ENCODE measurements at places on chromosomes 13 and 19.

DNA sequence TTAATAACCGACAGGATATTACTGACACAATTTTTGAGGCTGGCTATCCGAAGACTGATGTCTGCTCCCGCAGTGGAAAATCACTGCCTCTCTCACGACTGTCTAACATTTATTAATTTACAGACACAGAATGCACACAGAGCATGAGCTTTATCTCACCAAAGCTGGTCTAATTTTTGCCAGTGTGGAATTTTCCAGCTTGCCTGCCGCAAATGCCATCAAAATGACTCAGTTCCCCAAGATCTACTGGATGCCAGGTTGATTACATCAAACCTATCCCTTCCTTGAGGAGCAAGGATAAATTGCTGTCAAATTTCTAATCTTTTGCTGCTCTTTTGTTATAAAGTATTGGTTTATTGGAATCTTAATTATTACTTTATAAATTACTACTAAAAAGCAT, 1775.1 kb upstream of the PCDH20 start:
- H3K36me3 ChIP-seq = no peaks in the 10 kb centered on the region
- no peak overlapping the region for H3K27ac ChIP-seq
- DNase-seq = no peak
- H3K4me1 ChIP-seq = no peaks in the 10 kb centered on the region
- H3K4me3 ChIP-seq = no peak overlapping the region

GRCh38 chr13:92553470-92554114, 673.0 kb upstream of the GPC6 start:
- no peaks in the 10 kb centered on the region for H3K27me3 ChIP-seq
- no peaks in the 10 kb centered on the region for H3K4me1 ChIP-seq
- DNase-seq = no peak
- H3K27ac ChIP-seq = no peak overlapping the region
- H3K36me3 ChIP-seq = no peaks in the 10 kb centered on the region
- no peak overlapping the region for H3K4me3 ChIP-seq

DNA sequence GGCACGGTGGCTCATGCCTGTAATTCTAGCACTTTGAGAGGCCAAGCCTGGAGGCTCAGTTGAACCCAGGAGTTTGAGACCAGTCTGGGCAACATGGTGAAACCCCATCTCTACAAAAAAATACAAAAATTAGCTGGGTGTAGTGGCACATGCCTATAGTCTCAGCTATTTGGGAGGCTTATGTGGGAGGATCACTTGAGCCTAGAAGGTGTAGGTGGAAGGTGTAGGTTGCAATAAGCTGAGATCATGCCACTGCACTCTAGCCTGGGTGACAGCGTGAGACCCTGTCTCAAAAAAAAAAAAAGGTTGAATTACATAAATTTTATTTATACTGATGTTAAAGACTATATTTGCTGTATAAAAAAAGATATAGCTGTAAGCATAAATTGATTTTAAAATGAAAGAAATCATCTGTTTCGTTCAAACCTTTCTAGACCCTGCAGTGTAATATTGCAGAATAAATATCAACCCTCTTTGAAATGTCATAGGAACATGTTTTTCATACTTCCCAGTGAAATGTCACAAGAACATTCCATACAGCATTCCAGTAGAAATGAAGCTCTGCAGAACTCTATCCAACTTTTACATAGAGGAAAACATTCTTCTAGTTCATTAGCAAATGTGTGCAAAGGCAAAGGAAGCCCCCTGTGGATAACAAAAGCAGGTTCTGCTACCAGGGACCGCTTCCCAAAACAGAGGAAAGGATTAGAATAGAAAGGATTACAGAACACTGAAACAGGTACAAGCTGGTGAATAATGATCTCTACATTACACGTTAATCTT, 76.0 kb downstream of the CAB39L start:
- no peaks in the 10 kb centered on the region for H3K4me1 ChIP-seq
- H3K4me3 ChIP-seq = no peak overlapping the region
- peaks cover 5% of the 10 kb centered on the region for H3K27me3 ChIP-seq
- no peaks in the 10 kb centered on the region for H3K36me3 ChIP-seq

- H3K4me3 ChIP-seq = no peak overlapping the region
- H3K4me1 ChIP-seq = no peaks in the 10 kb centered on the region
- H3K27me3 ChIP-seq = no peaks in the 10 kb centered on the region
- H3K36me3 ChIP-seq = no peaks in the 10 kb centered on the region
- no peak for DNase-seq
Observed at GRCh38 chr13:94427313-94427953, 52.0 kb downstream of the DCT start.

DNA sequence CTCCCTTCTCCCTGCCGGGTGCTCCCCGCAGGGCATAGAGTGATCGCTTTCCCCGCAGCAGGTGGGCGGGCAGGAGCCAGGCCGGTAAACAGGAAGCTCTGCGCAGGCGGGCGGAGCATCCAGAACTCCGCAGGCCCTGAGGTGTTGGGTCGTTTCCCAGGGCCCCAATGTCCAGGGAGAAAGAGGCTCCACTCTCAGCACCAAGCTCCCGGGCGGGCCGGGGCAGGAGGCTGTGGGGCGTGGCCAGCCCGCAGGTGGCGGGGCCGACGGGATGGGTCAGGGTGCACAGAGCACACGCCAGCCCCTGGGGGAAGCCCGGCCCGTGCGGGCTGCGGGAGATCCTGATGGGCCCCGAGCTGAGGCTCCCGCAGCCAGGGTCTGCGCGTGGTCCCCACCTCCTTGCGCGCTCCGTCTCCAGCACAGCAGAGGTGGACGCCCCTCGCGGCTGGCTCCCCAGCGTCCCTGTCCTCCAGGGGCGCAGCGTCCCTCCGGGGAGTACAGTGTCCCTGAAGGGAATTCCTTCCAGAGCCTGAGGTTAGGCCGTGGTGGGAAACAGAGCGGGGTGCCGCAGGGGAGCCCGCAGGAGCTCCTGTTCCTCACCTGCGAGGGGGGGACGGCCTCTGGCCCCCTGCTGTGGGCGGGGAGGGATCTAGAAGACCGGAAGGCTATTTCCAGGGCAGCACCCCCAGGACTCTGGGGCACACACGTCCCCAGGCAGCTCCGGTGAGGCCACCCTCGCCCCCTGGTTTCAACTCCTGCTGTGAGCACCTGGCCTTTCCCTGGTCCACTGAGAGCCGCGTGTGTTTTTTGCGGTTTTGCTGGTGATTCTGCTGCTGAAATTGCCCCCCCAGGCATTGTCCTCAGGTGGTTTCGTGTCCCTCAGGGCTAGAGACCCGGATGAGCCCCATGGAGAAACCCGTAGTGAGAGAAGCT, 12.2 kb downstream of the PIP5K1C start:
- H3K4me3 ChIP-seq = peak overlapping the region; percentile 27
- H3K36me3 ChIP-seq = no peaks in the 10 kb centered on the region
- peaks cover 8% of the 10 kb centered on the region for H3K4me1 ChIP-seq
- peak overlapping the region; percentile 46 for H3K27ac ChIP-seq

DNA sequence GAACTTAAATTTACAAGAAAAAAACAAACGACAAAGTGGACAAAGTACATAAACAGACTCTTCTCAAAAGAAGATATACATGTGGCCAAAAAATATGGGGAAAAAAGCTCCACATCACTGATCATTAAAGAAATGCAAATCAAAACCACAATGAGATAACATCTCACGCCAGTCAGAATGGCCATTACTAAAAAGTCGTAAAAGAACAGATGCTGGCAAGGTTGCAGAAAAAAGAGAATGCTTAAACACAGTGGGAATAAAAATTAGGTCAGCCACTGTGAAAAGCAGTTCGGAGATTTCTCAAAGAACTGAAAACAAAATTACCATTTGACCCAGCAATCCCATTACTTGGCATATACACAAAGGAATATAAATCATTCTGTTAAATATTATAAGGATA, 132.7 kb downstream of the UGGT2 start:
- H3K27ac ChIP-seq = no peak overlapping the region
- no peak for DNase-seq

DNA sequence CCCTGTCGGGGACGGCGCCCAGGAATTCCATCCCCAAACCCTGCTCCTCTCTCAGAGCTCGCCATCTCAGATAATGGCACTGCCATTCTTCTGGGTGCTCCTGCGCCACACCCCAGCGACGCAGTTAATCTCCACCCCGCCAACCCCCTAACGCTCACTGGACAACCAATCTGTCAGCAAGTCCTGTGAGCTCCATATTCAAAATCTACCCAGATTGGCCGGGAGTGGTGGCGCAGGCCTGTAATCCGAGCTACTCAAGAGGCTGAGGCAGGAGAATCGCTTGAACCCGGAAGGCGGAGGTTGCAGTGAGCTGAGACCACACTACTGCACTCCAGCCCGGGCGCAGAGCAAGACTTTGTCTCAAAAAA, 18.6 kb downstream of the FCGBP start:
- no peak overlapping the region for H3K27ac ChIP-seq
- H3K36me3 ChIP-seq = no peaks in the 10 kb centered on the region
- H3K4me1 ChIP-seq = no peaks in the 10 kb centered on the region
- no peak overlapping the region for H3K4me3 ChIP-seq
- no peak for DNase-seq
- no peaks in the 10 kb centered on the region for H3K27me3 ChIP-seq

DNA sequence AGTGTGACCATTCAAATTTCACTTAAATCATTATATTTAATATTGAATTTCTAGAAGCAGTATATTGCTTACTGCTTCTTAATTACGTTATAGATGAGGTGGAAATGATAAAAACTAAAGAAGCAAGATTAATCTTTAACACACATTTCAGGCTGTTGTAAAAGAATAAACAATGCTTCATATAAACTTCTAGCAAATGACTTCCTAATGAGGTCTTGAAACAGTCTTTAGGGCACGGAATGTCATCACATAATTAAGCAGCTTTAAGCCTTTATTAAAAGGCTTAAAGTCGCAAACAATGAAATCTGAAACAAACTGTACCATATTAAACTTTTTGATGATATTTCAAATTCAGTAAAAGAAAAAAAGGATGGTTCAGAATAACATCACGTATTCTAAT, 1.9 kb downstream of the SLITRK6 start:
- no peak overlapping the region for H3K4me3 ChIP-seq
- H3K27me3 ChIP-seq = no peaks in the 10 kb centered on the region
- no peaks in the 10 kb centered on the region for H3K36me3 ChIP-seq
- no peak overlapping the region for H3K27ac ChIP-seq
- no peaks in the 10 kb centered on the region for H3K4me1 ChIP-seq
- no peak for DNase-seq

- no peak overlapping the region for H3K4me3 ChIP-seq
- H3K36me3 ChIP-seq = peaks cover 86% of the 10 kb centered on the region
- no peaks in the 10 kb centered on the region for H3K4me1 ChIP-seq
- H3K27me3 ChIP-seq = no peaks in the 10 kb centered on the region
- H3K27ac ChIP-seq = no peak overlapping the region
Observed at GRCh38 chr19:43739439-43740235, 15.1 kb downstream of the SMG9 start.

DNA sequence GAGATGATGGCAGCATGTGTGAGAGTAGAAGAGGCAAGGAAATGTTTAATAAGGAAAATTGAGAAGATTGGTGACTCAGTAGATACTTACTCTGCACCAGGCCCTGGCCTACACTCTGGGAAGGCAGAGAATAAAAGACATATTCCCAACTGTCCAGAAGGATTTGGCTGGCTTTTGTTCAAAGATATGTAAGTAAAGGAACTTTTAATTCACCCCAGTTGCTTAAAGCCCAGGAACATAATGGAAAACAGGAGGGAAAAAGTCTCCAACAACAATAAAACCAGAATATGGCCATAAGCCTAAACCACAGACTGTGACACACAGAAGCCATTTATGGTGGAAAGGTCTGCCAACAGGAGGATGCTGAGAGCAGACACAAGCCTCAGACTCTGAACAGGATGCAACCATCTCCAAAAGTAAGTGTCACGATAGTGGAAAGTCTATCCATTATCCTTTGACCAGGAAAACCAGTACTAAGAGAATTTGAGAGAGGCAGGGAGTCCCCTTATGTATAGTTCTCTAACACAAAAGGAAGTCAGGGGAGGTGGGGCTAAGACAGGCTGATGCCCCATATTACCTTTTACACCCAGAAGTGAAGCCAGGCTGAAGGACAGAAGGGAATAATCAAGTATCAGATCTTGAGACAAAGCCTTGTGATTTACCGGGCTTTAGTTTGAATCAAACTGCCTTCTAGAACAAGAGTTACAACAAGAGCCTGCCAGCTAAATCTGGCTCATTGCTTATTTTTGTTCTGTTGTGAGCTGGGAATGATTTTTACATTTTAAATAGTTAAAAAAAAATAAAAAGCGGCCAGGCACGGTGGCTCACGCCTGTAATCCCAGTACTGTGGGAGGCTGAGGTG, 169.5 kb upstream of the STARD13 start:
- H3K36me3 ChIP-seq = no peaks in the 10 kb centered on the region
- no peaks in the 10 kb centered on the region for H3K27me3 ChIP-seq
- no peak for DNase-seq
- H3K4me3 ChIP-seq = no peak overlapping the region

GRCh38 chr13:29996316-29996715, 145.9 kb upstream of the UBL3 start:
- no peaks in the 10 kb centered on the region for H3K4me1 ChIP-seq
- H3K27ac ChIP-seq = no peak overlapping the region
- H3K36me3 ChIP-seq = no peaks in the 10 kb centered on the region
- no peaks in the 10 kb centered on the region for H3K27me3 ChIP-seq
- no peak overlapping the region for H3K4me3 ChIP-seq

DNA sequence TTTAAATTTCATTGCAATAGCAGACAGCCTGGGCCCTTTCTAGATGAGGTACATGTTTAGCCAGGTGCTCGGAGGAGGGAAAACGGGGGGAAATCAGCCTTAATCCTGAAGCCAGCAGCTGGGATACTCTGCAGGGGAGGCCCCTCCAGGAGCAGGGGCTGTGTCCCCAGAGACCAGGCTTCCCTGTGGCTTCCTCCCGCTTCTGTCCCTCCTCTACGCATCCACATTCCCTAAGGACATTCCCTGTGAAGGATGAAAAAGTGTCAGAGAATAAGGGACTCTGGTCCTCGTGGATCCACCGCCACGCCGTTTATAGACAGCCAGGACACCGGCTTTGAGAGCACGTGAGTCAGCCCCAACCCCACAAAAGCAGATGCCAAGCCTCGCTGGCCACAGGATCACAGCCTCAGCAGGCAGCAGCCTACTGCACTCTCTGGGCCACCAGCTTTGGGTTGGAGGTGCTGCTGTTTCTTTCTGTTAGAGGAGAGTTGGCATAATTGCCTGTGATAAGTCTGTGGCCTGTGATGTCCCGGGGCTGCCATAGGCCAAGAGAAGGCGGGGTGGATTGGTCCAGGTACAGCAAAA, 36.7 kb upstream of the RANBP3 start:
- no peak for DNase-seq
- H3K4me3 ChIP-seq = no peak overlapping the region
- no peaks in the 10 kb centered on the region for H3K4me1 ChIP-seq
- H3K27me3 ChIP-seq = no peaks in the 10 kb centered on the region
- H3K36me3 ChIP-seq = peaks cover 6% of the 10 kb centered on the region
- no peak overlapping the region for H3K27ac ChIP-seq

- no peak overlapping the region for H3K4me3 ChIP-seq
- no peaks in the 10 kb centered on the region for H3K36me3 ChIP-seq
- no peak overlapping the region for H3K27ac ChIP-seq
- no peaks in the 10 kb centered on the region for H3K4me1 ChIP-seq
Observed at GRCh38 chr13:44051405-44051804, 171.7 kb downstream of the LACC1 start.

- H3K4me1 ChIP-seq = peaks cover 4% of the 10 kb centered on the region
- H3K36me3 ChIP-seq = no peaks in the 10 kb centered on the region
- no peak for DNase-seq
- H3K27me3 ChIP-seq = no peaks in the 10 kb centered on the region
- no peak overlapping the region for H3K4me3 ChIP-seq
Observed at GRCh38 chr19:35314858-35315470, 14.0 kb upstream of the CD22 start.

- DNase-seq = no peak
- H3K27ac ChIP-seq = no peak overlapping the region
- H3K4me1 ChIP-seq = no peaks in the 10 kb centered on the region
- no peaks in the 10 kb centered on the region for H3K36me3 ChIP-seq
Observed at GRCh38 chr13:105050686-105051085, 1484.8 kb downstream of the EFNB2 start.

- no peaks in the 10 kb centered on the region for H3K36me3 ChIP-seq
- no peak for DNase-seq
- H3K27ac ChIP-seq = no peak overlapping the region
- no peaks in the 10 kb centered on the region for H3K4me1 ChIP-seq
- no peaks in the 10 kb centered on the region for H3K27me3 ChIP-seq
- no peak overlapping the region for H3K4me3 ChIP-seq
Observed at GRCh38 chr13:50451609-50452008, 391.9 kb downstream of the DLEU7 start.
